Lower leg skin (tissue), 4 donors: ENCODE measurements at places on chromosomes 4 and X.

- DNase-seq = no peak
Measured at GRCh38 chr4:20283039-20283438, 31.3 kb downstream of the SLIT2 start.

DNA sequence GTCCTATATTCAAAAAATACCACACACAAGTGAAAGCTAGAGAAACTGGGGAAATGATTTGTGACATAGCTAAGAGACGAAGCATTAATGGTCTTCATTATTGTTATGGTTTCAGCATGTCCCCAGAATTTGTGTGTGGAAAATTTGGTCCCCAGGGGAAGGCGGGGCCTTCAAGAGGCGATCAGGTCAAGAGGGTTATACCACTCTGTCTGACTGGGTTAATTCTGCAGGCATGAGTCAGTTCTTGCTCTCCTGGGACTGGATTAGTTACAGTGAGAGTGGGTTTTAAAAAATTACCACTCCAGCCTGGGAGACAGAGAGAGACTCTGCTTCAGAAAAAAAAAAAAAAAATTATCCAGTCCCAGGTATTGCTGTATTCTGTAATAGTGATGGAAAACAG is 2.1 kb upstream of the MTNR1A start:
- DNase-seq = no peak

GRCh38 chr4:125750399-125750798 is 435.6 kb downstream of the FAT4 start:
- DNase-seq = no peak

DNA sequence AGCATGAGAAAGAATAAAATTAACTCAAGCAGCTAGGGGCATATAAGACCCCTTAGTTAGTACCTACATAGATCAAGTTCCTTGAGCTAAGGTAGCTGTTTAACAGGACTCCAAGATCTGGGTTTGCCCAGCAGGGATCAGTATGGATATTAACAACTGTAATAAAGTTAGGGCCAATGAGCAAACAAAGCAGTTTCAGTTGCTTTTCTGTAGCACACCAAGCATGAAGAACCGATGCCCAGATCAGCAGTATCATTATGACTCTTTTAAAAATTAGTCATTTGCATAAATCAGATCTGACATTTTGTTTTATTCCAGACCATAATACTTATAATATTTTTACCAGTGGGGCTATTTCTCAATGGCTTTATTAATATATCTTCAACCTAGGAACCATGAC is 80.9 kb downstream of the C4orf33 start:
- no peak for DNase-seq

- DNase-seq = no peak
Measured at GRCh38 chr4:151908734-151909497, 148.1 kb upstream of the GATB start.
